ENCODE measurements at places on chromosomes 16 and 17.

GRCh38 chr17:47119746-47120520 is 69.2 kb downstream of the CDC27 start:
- DNase-seq, result no peak

GRCh38 chr17:69331756-69332155 is 4.8 kb upstream of the ABCA5 start:
- DNase-seq, result no peak

GRCh38 chr16:54974367-54974766 is 43.7 kb downstream of the IRX5 start:
- DNase-seq, result no peak

GRCh38 chr17:31497994-31498826 is 106.7 kb downstream of the RAB11FIP4 start:
- DNase-seq, result no peak

DNA sequence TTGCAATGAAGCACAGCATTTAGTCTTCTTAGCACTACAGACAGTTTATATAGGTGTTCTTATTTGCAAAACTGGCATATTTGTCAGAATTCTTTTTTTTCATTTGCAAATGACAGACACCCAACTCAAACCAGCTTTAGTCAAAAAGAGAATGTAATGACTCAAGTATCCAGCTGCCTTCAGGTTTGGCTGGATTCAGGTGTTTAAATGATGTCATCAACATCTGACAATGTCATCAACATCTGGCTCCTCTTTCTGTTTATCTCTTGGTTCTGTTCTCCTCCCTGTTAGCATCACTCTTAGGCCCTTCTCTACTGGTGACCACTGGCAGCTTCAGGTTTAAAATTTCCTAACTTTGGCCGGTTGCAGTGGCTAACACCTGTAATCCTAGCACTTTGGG is 18.9 kb downstream of the TMC5 start:
- no peak for DNase-seq

- DNase-seq, result no peak
Observed at GRCh38 chr16:2749476-2749875, 3.0 kb upstream of the SRRM2 start.

DNA sequence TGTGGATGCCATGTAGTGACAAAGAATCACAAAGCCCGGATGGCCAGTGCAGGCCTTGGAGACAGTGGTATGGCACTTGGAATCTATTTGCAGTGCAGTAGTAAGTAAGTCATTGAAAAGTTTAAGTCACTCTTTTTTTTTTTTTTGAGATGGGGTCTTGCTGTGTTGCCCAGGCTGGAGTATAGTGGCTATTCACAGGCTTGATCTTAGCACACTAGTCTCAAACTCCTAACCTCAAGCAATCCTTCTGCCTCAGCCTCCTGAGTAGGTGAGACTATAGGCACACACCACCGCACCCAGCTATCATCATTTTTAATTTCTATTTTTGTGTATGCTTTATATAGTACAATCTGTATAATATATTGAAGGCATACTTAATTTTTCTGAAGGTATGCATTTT is 4.3 kb upstream of the PLSCR3 start:
- no peak for DNase-seq

- no peak for DNase-seq
Observed at GRCh38 chr17:66737524-66737923, 97.4 kb upstream of the CACNG5 start.

- no peak for DNase-seq
Observed at GRCh38 chr17:66450008-66450851, 147.8 kb downstream of the PRKCA start.

- DNase-seq, result no peak
Observed at GRCh38 chr16:1620391-1620790, 8.2 kb downstream of the CRAMP1 start.

GRCh38 chr16:85216522-85217375 is 104.5 kb upstream of the CIBAR2 start:
- DNase-seq, result no peak

DNA sequence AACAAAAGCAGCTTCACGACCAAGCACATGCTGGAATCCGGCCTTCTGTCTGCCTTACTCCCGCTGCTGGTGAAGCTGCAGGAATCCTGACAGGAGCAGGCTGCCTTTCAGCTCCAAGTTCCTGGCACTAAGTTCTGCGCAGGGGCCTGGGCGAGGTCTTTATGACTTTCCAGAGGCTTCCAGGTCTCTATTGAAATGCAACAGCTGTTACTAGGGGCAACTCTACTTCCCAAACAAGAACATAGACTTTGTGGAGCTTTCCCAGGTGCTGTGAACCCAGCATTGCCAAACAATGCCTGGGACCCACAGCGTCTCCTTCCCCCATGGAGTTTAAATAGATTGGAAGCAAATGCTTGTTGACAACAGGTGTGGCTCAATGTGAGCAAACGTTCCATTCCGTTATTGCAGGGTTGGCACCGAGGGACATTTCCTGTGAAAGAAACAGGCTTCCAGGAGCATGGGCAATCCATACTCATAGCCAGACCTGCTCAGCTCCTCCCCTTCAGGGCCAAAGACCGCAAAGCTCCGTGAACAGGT is 156.0 kb downstream of the CDH13 start:
- no peak for DNase-seq

Measured in CD4-positive, alpha-beta T cell treated with Interleukin-4 for 1 hour (primary cell).